GM23338 (cell line): ENCODE measurements at places on chromosomes 2 and 18.

DNA sequence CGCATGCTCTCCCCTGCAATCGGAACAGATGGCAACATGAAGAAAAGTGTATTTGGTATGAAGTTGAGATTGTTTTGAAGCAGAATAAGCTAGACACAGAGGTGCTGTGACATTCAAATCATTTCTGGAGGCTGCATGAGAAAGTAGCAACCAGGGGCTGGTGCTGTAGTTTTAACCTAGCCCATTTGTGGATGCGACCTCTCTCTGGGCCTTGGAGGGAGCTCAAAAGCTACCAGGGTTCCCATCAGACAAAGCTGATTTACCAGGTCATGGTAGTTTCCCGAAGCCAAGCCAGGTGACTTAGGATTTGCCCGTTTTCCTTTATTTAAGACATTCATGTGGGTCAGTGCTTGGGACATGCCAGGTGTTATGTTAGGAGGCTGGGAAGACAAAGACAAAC, 77.5 kb downstream of the CIB4 start:
- DNase-seq = no peak

- no peak for DNase-seq
Observed at GRCh38 chr2:101064505-101064867, 62.4 kb downstream of the RPL31 start.

DNA sequence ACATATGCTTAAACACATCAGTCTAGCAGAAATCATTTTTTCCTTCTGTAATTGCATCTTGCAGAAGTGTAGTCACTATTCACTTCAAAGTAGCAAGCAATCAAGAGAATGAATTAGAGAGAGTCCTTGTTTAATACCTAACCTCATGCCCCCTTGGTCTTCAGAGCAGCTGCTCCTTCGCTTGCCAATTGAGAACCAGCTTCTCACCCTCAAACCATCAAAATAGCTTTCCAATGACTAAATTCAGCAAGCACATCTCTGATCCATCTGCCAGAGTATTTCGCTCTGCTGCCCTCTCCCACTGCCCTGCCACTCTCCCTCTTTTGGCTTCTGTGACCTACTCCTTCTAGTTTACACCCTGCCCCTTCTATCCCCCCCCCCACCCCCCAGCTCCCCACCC, 120.7 kb upstream of the AGAP1 start:
- DNase-seq = no peak

- DNase-seq = peak; percentile 60
Observed at GRCh38 chr2:36737131-36737750, 40.7 kb downstream of the VIT start.

GRCh38 chr2:49616800-49617199, 462.5 kb upstream of the FSHR start:
- peak; percentile 75 for DNase-seq

DNA sequence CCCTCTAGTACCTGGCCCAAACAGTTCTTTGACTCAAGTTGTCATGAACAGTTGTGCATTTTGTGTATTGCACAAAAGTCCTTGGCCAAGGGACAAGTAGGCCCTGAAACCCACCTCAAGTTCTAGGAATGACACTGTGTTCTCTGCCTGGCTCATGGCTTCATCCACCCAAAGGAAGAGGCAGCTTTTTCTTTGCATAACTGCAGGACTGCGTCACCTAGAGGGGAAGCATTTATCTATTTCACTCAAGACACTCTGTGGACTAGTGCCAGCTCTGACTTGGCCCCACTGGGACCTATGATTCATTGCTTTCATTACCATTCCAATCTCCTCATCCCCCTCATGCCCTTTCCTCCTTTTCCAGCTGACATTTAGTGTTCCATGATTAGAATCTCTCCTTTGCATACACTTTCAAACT, 119.3 kb upstream of the SIX2 start:
- no peak for DNase-seq

- DNase-seq = no peak
Observed at GRCh38 chr2:233707940-233708644, 4.6 kb upstream of the UGT1A5 start.

DNA sequence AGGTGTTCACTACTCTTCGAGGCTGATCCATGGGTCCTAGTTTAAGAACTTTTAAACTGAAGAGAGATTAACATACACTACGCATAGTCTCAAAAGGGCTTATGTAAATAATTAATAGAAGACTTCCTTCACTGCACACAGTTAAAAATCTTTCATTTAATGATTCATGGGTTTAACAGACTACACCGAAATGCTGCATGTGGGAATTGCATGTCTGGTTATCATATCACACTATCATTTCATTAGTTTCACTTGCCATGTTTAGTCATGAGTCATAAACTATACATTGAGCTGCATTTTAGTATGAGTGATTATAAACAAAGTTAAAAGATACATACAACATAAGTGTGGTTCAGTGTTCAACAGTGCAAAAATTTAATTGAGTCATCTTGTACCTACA, 31.2 kb downstream of the GLS start:
- DNase-seq = no peak

DNA sequence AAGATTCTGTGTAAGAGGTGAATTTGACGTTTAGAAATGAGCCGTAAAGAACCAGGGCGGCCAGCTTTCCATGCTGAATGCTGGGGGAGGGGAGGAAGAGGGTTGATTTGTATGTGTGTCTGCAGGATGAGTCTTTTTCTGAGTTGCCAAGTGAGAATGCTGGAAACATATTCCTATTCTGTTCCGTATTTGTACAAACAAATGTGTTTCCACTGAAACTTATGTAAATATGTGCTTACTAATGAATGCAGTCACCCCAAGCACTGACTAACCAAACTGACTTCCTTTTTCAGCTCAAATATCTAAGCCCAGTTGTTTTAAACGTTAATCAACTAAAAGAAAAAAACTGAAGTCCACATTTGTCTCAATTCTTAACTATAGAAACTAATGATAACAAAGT, 74.9 kb upstream of the APCDD1 start:
- DNase-seq = no peak

DNA sequence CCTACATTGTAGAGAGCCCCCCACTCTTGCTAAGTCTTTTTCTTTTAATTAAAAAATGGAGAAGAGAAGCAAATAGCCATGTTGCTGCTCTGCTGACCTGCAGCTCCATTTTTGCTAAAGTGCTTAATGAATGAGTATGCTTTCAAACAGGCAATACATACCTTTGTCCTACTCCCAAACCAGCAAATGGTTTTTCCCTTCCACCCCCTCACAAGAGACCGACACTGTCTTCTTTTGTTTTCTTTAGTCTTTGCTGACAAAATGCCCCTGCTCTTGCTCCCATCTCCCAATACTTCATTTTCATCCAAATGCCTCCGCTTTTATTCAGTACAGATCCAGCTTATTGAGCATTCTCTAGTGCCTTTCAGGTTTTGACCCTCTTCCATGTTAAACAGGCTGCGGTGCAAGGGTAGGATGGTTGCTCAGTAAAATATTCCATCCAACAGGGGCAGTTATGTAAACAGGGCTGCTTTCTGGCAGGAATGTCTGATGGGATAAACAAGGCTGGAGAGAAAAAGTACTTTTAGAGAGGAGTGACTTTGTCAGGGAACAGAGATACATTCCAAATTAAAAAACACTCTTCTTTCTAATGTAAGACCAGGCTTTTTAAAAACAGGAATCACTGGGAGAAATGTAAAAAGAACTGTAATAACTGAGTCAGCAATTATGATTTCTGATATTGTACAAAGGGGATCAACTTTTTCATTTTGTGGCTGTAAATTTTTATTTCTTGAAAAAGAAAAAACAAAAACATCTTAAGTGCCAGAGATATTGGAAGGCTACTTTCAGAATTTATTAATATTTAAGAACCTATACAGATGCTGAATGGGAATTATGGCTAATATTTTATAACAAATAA, 136.8 kb downstream of the MEP1B start:
- DNase-seq = peak; percentile 39

DNA sequence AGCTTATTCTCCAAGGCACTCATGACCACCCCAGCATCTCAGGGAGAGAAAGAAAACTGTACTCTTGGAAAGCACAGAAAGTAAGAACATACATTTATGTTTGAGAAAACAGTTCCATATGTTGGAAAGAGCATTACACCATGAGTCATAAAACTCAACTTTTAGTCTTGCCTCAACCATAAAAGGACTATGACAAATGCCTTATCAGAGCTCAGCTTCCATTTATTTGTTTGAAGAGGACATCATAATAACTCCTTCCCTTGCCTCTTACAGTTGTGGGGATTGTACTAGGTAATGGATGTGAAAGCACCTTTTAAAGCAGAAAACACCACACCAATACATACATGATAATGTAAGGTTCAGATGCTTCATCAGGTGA, 370.8 kb downstream of the LNPK start:
- DNase-seq = no peak

GRCh38 chr2:216713691-216714336, 18.5 kb upstream of the IGFBP5 start:
- DNase-seq = no peak

GRCh38 chr18:210733-211132, 52.4 kb downstream of the USP14 start:
- DNase-seq = peak; percentile 26

- no peak for DNase-seq
Observed at GRCh38 chr2:166451468-166451867, 42.6 kb downstream of the SCN7A start.

GRCh38 chr2:222877556-222878300, 16.9 kb downstream of the ACSL3 start:
- DNase-seq = no peak

DNA sequence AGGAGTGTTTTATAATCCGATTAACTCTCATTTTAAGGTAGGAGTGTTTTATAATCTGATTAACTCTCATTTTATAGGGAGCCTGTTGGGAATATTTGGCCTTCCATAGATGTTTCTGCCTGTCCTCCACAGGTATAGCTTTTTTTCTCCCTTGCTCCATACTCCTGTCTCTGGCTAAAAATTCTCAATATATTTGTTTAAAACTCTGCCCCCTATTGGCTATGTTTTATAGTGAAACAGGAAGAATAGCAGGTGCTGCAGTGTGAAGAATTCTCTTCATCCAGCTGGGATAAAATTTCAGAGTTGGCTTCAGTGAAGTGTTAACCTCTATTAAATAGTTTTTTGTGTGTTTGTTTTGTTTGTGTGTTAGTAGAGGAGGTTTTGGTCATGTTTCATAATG, 1046.0 kb upstream of the TMEFF2 start:
- DNase-seq = peak; percentile 82

- DNase-seq = no peak
Observed at GRCh38 chr2:4628998-4629501, 925.7 kb downstream of the DCDC2C start.

- DNase-seq = no peak
Observed at GRCh38 chr2:219356834-219357233, 24.3 kb upstream of the RESP18 start.

GRCh38 chr2:54042897-54043620, 72.3 kb upstream of the PSME4 start:
- DNase-seq = no peak

- DNase-seq = no peak
Observed at GRCh38 chr2:31997653-31998052, 13.2 kb downstream of the MEMO1 start.

- DNase-seq = no peak
Observed at GRCh38 chr18:43934322-43934721, 657.0 kb upstream of the SYT4 start.

DNA sequence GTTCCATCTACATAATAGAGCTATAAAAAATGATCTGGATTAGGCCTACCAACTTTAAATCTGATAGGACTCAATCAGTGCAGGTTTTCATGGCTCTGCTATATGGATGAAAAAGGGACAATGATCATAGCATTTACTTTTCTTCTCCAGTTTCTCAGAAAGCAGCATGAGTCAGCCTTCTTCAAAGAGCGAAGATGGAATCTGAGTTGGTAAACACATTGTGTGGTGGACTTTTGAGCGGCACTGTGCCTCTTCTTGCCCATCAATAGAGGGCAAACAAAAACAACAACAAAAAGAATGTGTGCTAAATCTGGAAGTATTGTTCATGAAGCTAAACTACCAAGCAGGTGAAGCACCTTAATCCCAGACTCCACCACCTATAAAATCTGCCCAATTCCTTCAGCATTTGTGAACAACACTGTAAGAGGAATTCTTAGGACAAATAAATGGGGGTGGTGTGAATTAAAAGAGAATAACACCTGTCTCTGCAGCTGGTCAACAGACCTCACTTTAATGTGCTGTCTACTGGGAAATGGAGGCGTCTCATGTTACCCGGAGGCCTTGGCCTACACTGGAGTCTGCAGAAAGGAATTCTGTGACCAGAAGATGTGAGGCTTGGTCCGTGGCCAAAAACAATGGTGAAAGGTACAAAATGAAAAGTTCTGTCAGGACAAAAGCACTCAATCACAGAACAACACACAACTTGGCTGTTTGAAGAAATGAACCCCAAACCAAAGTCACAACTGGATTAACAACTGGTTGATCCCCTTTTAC, 609.0 kb downstream of the IRS1 start:
- DNase-seq = no peak

- DNase-seq = no peak
Observed at GRCh38 chr2:236366049-236366387, 101.8 kb upstream of the ASB18 start.

DNA sequence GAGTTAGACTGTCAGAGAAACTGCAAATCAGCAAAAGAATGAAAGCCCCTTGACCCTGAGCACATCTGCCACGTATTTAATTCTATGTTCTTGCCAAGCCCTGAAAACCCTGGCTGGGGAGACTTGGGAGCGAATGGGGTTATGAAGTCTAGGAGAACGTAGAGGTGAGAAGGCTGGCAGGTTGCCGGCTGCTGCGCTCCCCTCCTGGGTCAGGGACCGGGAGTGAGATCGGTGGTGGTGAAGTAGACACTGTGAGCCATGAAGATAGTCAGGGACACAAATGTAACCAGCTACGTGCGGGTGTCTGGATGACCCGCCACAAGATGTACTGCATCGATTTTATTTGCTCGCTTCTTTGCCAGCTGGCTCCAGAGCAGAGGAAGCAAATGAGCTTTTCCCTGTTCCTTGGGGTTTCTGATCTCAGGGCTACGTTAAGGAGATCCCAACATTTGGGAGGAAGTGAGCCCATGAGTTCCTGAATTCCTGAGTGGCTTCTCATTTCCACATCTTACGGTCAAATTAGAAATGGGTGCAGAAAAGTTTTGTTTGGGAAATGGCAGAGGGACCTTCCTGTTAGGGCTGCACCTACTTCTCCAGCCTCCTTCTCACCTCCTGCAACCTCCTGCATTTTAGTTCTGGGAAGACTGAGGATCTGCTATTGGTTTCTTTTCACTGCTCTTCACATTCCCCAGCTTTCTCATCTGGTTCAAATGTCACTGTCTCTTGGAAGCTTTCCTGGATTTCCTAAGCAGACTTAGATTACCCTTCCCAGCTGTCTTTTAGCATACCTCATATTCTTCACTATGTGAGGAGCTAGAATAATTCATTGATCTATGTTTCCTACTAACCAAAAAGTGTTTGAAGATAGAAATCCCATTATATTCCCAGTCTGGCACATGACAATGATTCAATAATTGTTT, 360.6 kb downstream of the ZNF521 start:
- no peak for DNase-seq

- DNase-seq = no peak
Observed at GRCh38 chr2:42844901-42845821, 52.8 kb upstream of the HAAO start.
